A172 (cell line): ENCODE measurements at places on chromosomes 4 and X.

GRCh38 chrX:10062352-10062751, 94.4 kb upstream of the CLCN4 start:
- no peak for DNase-seq

GRCh38 chr4:40704073-40704472, 45.7 kb upstream of the NSUN7 start:
- no peak for DNase-seq

- DNase-seq: no peak
Observed at GRCh38 chr4:102761906-102762305, 1.1 kb upstream of the MANBA start.

DNA sequence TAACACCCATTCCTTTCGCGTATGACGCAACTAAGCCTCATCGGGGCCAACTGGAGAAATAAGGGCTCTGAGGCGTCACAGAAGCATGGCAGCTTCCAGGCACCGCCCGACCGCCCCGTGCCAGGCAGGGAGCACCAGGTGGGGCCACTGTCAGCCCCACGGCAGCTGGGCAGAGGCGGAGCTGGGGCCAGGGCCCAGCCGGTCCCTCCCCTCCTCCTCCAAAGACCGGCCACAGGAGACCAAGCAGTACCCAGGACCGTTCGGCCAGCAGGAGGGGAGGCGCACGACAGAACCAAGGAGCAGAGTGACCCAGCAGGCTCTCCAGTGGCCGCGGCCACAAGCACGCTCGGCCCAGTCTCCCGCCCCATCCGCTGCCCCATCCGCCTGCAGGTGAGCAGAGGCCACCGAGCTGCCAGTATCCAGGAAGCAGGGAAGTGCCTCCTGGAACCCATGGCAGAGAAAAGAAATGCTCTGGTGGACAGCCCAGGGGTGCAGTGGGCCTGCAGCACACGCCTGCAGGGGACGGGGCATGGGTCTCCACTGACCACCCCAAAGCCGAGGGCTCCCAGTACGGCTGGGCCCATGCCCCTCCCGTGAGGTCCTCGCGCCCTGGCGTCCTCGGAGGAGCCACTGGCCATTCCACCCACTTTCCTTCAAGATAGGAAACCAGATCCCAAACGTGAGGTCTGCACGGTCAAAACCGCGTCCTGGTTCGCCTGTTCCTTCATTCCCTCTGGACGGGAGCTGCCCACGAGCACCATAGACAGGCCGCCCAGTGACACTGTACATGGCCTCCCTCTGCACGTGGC, 9.6 kb downstream of the CTBP1 start:
- DNase-seq: no peak

DNA sequence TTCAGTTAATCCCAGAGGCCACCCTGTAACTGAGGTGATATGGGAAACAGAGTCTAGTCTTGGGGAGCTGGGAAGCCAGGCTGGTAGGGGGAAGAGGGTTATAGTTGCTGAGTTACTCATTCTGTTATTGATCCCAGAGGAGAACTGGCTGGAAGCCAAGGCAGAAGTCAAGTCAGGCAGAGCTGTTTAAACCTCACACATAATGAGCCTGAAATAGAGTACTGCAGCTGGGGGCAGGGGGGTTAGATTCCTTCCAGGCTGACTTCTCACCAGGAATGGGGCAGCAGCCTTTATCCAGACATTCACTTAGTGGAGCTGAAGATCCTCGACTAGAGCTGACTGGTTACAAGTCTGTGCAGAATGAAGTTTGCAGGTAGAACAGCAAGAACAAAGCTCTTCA, 144.9 kb downstream of the C4orf33 start:
- DNase-seq: no peak

- no peak for DNase-seq
Observed at GRCh38 chr4:8861576-8862295, 9.9 kb downstream of the HMX1 start.

GRCh38 chr4:24211856-24212255, 322.0 kb upstream of the PPARGC1A start:
- DNase-seq: peak; percentile 14

DNA sequence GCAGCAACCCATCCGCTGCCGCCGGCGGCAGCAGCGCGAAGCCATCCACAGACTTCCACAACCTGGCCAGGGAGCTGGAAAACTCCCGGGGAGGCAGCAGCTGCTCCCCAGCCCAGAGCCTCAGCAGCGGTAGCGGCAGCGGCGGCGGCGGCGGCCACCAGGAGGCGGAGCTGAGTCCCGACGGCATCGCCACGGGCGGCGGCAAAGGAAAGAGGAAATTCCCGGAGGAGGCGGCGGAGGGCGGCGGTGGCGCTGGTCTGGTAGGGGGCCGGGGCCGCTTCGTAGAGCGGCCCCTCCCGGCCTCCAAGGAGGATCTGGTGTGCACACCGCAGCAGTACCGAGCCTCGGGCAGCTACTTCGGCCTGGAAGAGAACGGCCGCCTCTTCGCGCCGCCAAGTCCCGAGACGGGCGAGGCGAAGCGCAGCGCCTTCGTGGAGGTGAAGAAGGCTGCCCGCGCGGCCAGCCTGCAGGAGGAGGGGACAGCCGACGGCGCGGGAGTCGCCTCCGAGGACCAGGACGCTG, 4.9 kb downstream of the PRDM8 start:
- no peak for DNase-seq

- DNase-seq: no peak
Observed at GRCh38 chr4:1293531-1293941, 3.8 kb downstream of the MAEA start.

- DNase-seq: no peak
Observed at GRCh38 chrX:131477498-131477897, 66.4 kb upstream of the OR13H1 start.

GRCh38 chrX:103530545-103530944, 11.3 kb upstream of the RAB40A start:
- DNase-seq: no peak

GRCh38 chrX:24097741-24098260, 43.0 kb downstream of the EIF2S3 start:
- no peak for DNase-seq

- peak; percentile 32 for DNase-seq
Observed at GRCh38 chrX:44431194-44431593, 87.7 kb upstream of the EFHC2 start.

DNA sequence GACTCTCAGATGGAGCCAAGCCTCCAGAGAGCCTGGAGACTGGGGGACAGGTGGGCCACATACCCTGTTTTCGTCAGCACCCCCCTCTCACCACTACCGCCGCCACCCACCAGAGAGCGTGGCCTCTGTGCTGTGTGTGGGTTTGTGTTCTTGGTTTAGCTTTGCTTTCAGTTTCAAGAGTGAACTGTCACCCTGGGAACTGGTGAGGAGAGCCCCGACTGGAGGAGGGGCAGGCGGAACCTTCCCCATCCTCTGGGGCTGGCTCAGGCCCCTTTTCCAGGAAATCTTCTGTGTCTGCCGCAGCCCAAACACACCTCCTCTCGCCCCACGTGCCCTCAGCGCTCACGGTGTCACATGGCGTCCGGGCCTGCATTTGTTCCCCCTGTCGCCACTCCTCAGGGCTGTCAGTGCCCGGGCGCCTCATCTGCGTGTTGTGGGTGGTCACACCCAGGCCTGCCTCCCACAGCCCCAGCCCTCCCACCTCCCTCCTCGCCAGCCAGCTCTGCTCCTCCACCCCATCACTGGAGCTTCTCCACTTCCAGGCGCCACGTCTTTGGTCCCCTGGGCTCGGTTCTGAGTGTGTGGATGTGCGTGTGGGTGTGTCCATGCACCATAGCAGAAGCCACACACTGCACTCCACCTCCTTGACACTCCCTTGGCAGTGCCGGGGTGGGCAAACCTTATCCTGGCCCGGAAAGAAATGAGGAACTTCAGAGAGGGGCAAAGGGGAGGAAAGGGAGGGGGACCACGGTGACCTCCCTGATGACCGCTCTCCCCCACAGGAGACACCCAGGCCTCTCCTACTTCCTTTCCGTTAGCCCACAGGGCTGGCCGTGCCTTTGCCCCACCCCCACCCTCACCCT, 27.8 kb downstream of the ELF4 start:
- DNase-seq: no peak

DNA sequence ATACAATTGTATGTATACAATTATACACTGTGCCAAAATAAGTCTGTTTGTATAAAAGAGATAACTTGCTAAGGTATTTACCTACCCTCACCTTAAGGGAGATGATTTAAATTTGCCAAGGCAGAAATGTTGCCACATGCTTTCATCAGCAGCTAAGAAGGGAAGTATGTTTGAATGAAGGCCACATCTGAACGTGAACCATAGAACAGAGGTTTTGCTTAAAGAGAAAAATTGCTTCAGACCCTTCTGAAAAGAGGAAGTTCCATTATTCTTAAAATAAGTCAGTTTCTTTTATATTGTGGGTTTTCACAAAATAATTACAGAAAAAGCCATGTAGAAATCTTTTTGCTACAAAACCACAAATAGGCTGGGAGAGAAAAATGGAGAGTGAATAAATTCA, 621.5 kb upstream of the HTR2C start:
- no peak for DNase-seq

GRCh38 chr4:80252427-80252826, 14.0 kb upstream of the FGF5 start:
- no peak for DNase-seq

DNA sequence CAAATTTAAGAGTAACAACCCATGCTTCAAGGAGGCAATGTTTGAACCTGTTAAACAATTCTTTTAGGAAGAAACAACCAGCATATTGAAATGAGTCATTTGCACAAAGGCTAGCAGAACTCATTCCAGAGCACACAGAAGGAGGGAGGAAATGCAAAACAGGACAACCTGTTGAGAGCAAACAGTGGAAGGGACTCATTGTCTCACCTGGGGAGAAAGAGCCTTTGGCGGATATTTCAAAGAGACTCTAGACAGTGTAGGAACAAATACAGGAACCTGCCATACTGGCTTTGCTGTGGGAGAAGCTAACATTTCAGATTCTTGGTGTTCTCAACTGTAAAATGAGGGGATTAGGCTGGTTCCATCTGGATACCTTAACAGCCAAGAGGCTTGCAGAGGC, 14.8 kb upstream of the RASGEF1B start:
- no peak for DNase-seq

DNA sequence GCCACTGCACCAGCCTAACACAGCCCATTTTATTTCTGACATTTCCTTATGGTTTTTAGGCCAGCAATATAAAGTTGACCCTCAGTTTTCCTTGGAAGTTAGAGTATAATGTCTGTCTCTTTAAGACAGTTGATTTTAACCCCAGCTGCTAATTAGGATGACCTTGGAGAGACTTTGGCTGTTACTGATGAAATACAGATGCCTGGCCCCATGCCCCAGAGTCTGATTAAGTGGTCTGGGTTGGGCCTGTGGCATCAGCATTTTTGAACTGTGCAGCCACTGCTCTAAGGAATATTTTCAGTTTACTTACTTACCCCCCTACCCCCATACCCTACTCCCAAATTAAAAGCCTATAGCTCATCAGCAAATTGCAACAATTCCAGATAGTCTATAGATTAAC, 85.8 kb downstream of the DCLK2 start:
- no peak for DNase-seq

- peak; percentile 57 for DNase-seq
Observed at GRCh38 chrX:49165901-49166881, 3.6 kb downstream of the MAGIX start.

- DNase-seq: no peak
Observed at GRCh38 chr4:165668694-165669093, 204.3 kb upstream of the TLL1 start.

GRCh38 chrX:24332878-24333277, 19.0 kb upstream of the SUPT20HL2 start:
- peak; percentile 62 for DNase-seq
